ENCODE measurements at places on chromosomes 11 and 22.

- no peak for DNase-seq
These were observed 544.5 kb upstream of the ANO3 start for GRCh38 chr11:25787416-25787815.

DNA sequence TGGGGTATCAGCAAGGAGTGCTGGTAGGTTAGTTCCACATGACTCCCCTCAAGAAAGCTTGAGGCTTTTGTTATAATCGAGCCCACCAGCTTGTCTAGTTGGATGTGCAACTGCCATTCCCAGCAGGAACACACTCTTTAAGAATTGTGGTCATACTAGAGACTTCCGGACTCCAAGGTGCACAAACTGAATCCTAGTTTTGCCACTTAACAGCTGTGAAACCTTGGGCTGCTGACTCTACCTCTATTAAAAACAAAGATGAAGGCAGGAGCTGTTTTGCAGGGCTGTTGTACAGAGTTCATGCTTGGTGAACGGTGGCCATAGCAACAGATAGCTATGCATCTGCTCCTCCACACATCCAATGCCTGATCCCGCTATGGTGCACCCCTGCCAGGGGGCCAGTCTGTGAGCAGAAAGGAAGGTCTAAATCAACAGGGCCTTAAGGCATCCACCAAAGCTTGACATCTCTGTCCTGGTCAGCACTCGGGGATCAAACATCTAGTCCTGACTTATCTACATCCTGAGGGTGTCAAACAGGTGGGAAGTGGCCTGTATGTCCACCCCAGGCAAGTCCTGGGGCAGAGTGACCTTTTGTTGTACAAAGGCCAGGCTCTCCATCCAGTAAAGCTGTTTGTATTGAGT lies 36.4 kb downstream of the DKK3 start:
- DNase-seq = no peak

DNA sequence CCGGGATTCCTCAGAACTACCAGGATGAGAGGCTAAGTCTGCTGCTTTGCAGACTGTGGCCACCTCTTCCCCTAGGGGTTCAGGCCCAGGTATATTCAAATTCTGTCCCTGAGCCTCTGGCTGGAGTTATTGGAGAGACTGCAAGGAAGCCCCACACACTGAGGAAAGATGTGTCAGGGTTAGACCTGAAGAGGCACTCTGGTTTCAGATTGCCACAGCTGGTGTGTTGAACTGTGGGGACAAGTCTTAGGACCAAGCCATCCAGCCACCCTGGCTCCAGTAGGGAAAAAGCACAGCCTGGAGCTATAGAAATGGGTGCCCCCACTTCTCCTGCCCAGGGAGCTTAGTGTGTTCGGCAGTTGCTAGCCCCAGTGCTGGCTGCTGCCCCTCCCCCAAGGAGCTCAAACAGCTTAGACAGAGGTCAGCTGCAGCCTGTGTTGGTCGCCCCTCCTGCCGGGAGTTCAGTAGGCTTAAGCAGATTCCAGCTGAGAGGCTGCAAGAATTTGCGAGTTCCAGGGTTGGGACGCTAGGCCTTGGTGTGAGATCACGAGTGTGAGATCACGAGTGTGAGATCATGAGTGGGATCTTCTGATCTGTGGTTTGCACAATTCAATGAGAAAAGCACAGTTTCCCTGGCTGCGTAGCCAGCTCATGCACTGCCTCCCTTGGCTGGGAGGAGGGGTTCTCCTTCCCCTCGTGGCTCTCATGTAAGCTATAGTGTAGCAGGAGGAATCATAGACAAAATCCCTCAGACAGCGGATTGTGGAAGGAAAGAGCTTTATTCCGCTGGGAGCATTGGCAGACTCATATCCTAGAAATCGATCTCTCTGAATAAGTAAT lies 552.1 kb upstream of the CHORDC1 start:
- DNase-seq = no peak

DNA sequence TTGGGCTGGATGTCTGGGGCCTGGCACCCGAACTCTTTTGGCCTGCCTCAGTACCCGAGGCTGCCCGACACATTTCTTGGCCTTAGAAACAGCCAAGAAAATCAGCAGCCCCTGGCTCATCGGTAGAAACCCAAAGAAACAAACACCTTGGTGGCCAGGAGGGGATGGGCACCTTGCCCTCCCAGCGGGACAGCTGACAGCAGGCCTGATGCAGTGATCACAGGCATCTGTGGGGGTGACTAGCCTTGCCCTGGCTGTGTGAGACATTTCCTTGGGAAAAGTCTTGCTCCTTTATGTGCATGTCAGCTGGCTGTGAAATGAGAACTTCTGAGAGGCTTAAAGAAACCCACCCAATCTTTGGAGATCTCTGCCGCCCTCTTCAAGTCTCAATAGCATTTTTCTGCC lies 60.9 kb downstream of the SMIM38 start:
- DNase-seq = no peak

GRCh38 chr11:44611687-44612434 lies 46.4 kb downstream of the CD82 start:
- peak; percentile 64 for DNase-seq

- no peak for DNase-seq
These were observed 18.6 kb upstream of the MCHR1 start for GRCh38 chr22:40660730-40661129.

DNA sequence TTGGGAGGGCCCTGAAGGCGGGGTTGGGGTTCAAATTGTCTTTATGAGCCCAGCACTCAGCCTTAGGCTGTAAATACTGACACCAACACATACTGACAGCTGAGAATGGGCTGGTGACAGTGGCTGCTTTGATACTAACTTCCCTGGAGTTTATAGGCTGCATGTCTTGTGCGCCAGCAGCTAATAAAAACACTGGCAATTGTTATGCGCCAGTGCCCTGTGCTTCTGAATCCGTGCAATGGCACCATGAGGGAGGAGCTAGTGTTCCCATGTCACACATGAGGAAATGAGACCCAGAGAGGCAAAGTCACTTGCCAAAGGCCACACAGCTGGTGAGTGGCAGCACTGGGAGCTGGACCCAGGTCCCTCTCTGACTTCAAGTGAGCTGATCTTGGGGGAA lies 23.8 kb downstream of the SHISAL1 start:
- DNase-seq = no peak

DNA sequence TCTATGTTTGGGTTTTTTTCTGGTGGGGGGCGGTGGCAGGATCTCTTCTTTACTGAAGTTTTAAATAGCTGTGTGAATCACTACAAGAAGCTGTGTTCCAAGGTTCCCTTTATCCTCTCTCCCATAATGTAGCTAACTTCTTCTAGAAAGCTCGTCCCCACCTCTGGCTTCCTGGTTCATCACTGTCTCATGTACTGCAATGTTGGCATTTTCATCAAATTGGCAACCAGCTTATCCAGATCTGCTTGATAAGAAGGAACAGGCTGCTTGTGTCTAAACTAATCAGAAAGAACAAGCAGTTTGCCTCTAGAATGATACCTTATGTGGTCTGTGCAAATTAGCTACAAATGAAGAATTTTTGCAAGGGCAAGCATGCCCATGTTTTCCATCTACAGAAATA lies 130.8 kb downstream of the WT1 start:
- DNase-seq = no peak

GRCh38 chr11:19820100-19820499 lies 107.5 kb downstream of the NAV2 start:
- DNase-seq = no peak

DNA sequence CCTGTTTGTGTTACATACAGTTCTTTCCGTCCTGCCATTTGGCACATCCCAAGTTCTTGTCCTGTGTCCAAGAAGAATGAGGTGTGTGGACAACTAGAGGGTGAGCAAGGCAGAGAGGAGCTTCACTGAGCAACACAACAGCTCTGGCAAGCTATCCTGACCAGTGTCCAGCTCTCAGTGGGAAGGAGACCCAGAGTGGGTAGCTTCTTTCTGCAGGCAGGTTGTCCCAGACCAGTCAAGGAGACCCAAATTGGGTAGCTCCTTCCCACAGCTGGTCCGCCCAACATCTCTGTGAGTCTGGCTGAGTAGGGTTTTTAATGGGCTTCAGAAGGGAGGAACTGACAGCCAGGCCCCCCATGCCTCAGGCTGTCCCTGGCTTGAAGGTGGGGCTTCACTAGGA lies 35.2 kb upstream of the EXPH5 start:
- no peak for DNase-seq

- no peak for DNase-seq
These were observed 4.9 kb upstream of the CCDC34 start for GRCh38 chr11:27367881-27368280.

GRCh38 chr11:81899156-81899555 lies 834.5 kb downstream of the FAM181B start:
- no peak for DNase-seq

DNA sequence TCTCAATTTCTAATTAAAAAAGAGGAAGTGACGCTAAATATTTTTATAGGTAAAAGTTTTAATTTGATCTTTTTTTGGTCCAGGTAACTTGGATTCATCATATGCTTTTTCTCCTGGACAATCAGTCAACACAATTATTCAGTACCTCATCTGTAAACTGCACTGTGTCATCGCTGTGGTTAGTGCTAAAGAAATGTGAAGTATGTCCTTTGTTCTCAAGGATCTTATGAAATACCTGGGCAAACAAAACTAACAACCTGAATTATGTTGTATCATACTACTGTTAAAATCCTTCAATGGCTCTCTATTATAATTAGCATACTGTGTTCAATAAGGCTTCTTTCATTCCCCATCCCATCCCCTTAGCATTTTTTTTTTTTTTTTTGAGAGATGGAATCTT lies 19.9 kb upstream of the SCN3B start:
- no peak for DNase-seq

DNA sequence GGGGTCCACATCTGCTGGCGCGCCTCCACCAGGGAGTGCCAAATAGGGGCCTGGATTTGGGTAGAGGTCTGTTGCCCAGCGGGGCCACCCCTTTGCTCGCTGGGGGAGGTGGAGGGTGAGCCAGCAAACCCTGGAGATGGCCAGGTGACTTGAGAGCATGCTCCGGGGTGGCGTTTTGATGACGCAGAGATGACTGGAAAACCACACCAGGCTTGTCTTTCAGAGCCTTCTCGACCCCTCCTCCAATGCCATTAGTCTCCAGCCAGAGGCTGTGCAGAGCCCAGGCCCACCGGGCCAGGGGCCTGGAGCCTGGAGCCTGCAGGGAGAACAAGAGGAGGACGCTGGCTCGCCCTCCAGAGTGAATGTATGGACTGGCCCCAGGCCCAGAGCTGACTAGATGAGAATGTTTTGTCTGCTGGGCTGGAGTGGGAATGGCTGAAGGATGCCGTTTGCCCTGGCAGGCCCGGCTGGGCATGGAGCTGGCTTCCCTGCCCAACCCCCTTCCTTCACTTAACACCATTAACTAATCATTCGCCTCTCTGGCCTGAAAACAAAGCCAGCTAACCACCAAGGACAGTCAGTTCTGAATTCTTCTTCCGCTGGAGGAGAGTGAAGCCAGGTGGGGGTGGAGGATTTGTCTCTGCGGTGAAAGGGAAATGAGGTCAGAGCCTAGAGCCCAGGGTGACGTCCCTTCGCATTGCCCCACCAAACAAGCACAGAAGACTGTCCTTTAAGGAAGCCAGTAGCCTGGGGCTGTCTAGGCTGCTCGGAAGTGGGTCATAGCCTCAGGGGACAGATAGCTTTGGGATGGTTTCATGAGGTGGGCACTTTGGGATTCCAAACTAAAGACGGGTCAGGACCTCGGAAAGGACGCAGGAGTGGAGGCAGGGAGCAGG lies 1.6 kb upstream of the MCAM start:
- DNase-seq = no peak

- no peak for DNase-seq
These were observed 95.5 kb downstream of the CEP164 start for GRCh38 chr11:117423046-117423575.

DNA sequence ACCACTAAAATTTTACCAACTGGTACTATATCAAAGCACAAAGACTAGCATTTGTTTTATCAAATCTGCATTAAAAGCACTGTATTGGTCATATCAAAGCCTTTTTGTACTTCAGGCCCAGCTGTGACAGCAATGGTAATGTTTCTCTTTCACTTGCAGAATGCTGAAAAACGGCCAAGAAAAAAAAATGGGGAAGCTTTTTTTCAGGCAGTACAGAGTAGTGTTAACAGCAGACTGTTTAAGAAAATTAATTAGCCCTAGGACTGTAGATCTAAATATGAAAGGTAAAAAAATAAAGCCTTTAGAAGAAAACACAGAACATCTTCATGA lies 33.3 kb downstream of the DENND5A start:
- no peak for DNase-seq

GRCh38 chr11:3203221-3204043 lies 15.2 kb downstream of the MRGPRG start:
- no peak for DNase-seq

- no peak for DNase-seq
These were observed 17.9 kb upstream of the TPH1 start for GRCh38 chr11:18063862-18064434.

- DNase-seq = no peak
These were observed 31.4 kb upstream of the APOL5 start for GRCh38 chr22:35686298-35686697.

DNA sequence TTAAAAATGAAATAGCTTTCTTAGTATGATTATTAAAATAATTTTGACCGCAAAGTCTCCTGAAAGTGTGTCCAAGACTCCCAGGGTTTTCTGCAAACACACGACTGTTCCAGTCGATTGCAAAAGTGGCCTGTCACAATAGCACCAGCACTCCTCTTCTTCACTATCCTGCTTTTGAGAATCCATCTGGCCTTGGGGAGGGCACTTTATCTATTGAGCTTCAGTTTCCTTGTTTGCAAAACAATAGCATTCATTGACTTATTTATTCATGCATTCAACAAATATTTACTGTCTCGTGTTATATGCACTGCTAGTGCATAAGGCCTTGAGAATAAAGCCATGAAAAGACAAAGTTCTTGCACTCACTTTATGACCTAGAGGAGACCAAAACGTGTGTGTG lies 96.2 kb upstream of the NTM start:
- DNase-seq = no peak

DNA sequence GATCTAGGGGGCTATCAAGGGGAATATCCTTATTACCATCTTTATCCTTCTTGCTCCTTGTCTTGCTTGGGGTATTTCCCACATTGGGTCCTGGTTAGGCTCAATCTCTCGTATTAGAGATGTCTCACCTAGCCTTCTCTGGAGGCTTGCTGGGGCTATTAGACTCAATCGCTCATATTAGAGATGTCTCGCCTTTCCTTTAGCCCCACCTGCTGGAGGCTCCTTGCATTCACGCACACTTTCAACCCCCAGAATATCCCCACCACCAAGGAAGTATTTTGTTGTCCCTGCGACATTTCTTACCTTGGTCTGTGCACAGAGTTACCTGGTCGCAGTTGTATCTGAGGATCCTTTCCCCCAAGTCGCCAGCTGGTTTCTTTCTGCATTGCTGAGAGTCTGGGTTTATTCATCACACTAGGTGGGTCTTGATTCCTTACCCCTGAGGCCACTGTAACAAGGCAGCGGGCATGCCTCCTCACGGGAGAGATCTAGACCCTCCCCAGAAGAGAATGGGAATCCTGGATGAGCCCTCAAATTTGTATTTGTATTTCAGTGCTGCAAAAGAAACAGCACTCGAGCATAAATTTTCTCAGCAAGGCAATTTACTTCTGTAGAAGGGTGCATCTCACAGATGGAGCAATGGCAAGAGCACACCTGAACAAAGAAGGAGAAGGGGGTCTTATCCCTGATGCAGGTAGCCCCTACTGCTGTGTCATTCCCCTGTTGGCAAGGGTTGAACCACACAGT lies 15.9 kb upstream of the HYLS1 start:
- peak; percentile 55 for DNase-seq

- DNase-seq = no peak
These were observed 781 bp downstream of the ANO9 start for GRCh38 chr11:441043-441417.

- DNase-seq = no peak
These were observed 585 bp downstream of the THYN1 start for GRCh38 chr11:134252346-134253187.

Measured in activated T-cell treated with anti-CD3 and anti-CD28 coated beads, Interleukin-2, amount 50 U/mL, for 48 hours (primary cell).